ENCODE measurements at places on chromosomes 12 and 14.

GRCh38 chr14:91281346-91281745 lies 36.8 kb upstream of the GPR68 start:
- no peak for DNase-seq

DNA sequence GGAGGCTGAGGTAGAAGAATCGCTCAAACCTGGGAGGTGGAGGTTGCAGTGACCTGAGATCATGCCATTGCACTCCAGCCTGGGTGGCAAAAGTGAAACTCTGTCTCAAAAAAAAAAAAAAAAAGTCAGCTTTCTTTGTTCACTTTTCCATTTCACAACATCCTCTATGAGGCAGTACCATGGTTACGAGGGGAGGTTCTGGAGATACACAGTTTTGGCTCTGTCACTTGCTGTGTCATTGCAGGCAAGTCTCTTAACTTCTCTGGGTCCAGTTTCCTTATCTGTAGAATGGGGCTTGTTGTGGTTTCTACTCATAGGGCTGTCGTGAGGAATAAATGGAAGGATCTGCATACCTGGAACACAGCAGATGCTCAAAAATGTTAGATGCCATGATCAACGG lies 75.6 kb upstream of the SLC24A4 start:
- no peak for DNase-seq

DNA sequence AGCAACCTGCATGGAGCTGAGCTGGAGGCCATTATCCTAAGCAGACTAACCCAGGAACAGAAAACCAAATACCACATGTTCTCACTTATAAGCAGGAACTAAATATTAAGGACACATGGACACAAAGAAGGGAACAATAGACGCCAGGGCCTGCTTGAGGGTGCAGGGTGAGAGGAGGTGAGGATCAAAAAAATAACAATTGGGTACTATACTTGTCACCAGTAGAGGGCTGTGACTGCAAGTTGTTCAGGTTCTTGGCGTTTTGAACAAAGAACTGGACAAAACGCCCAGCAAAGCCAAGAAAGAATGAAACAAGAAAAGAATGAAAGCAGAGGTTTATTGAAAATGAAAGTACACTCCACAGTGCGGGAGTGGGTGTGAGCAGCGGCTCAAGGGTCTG lies 208.5 kb upstream of the NEDD1 start:
- DNase-seq = no peak

- DNase-seq = no peak
Observed at GRCh38 chr14:66638689-66639088, 130.7 kb downstream of the GPHN start.

DNA sequence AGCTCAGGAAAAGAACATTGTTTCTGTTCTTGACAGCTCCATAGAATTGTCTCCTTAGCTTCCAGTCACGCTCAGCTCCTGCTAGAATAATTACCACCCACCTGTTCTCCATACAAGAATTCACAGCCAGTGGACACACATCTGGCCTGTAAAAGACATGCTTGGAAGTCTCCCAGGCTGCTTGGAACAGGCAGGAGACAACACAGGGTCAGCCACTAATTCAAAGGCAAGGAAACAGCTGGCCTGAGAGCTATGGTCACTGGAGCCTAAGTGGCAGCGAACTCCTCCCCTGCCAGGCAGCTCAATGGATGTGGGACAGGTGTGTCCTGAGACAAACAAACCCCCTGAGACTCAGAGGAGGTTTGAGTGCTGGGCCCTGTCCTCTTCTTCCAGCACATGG lies 22.9 kb upstream of the LTBP2 start:
- DNase-seq = no peak

- DNase-seq = no peak
Observed at GRCh38 chr14:71168564-71169427, 261.5 kb downstream of the PCNX1 start.

DNA sequence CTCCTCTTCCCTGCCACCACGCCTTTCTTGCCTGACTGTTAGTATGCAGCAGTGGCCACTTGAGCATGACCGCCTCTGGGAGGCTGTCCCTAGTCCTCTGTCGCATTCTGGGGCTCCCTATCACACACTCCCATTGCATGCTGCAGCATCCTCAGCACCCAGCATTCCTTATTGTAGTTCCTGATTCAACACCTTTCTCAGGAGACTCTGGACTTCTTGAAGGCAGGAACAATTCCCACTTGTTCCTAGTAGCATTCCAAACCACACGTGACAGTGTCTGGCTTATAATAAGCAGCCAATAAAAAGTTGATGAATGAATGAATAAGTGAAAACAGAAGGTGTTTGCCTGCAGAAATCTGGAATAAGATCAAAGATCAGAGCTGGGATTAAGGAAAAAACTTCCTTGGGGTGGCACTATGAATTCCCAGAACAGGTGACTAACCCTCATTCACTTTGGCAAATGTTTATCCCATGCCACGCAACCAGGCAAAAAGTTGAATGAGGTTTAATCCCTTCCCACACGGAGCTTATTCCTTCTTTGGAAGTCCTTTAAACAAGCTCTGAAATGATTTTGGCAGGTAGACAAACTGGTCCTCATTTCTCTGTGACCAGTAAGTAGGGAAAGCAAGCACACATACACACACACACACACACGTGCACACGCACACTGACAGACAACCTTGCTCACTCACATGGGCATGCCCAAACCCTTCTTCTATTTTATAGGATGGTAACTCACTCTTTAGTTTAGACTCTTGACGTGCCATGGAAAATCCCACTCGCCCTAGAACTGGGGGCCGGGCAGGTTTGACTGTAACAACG lies 26.5 kb downstream of the NTF3 start:
- no peak for DNase-seq

GRCh38 chr12:65593239-65593701 lies 231.0 kb upstream of the HMGA2 start:
- DNase-seq = no peak

GRCh38 chr12:115423546-115423987 lies 739.6 kb upstream of the TBX3 start:
- no peak for DNase-seq

GRCh38 chr12:31687101-31687527 lies 27.6 kb downstream of the ETFBKMT start:
- DNase-seq = no peak

DNA sequence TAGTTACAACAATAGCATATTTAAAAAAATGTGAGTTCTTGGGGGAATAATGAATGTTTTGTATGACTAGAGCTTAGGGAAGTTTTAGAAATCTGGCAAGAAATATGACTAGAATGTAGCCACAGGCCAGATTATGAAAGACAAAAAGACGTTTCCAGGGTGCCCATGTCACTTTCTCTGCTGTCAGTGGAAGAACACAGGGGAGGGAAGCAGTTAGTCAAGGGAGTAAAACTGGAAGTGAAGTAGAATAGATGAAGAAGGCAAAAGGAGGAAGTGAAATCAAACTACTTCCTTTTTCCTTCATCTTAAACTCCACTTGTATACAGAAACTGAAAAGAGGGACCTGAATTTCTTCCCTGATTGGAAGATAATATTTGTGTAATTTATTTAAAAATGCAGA lies 81.2 kb upstream of the ATP2B1 start:
- no peak for DNase-seq

GRCh38 chr12:101166866-101167265 lies 43.2 kb downstream of the SLC5A8 start:
- DNase-seq = no peak

DNA sequence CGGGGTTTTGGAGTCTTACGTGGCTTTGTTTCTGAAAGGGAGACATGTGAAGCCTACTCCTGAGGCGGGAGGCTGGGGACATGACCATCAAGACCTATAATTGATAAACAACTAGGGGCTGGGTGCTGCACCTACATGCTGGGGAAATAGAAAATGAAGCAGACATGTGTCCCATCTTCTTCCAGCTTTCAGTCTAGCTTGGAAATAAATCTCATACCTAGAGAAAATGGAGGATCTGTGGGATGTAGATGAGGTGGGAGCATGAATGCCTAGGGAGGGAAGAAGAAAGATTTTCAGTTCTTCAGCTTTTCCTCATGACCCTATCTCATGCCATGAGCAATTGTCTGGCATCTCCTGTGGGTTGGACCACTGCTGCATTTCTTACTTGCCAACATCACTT lies 22.1 kb downstream of the EMP1 start:
- DNase-seq = no peak

DNA sequence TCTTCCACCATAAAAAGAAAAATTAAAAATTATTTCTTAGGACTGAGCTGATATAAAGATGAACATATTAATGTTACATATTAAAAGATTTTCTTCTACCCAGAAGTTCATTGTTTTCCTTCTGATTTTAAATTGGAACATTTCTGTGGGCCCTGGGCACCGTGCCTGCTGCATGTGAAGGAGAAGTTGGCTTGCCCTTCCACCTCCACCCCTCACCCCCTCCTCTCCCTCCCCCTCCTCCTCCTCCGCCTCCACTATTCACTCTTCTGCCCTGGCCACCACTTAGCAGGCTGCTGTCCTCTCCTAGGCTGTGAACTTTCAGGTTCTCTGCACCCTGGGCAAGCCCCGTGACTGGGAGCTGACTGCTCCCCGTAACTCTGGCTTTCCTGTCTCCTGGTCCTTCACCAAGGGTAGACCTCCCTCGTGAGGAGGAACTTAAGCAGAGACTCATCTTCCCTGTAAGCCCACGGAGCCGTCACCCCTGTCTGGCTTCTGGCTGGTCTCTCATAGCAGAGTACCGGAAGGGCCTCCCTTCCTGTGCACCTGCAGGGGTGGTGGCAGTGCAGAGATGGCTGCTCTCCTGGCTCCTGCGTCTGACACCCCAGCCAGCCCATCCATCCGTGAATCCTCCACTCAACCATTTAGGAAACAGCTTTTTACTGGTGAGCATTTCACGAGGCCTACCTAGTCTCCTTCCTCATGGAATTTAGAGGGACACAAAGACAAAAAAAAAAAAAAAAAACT lies 12.8 kb downstream of the TUNAR start:
- DNase-seq = no peak

DNA sequence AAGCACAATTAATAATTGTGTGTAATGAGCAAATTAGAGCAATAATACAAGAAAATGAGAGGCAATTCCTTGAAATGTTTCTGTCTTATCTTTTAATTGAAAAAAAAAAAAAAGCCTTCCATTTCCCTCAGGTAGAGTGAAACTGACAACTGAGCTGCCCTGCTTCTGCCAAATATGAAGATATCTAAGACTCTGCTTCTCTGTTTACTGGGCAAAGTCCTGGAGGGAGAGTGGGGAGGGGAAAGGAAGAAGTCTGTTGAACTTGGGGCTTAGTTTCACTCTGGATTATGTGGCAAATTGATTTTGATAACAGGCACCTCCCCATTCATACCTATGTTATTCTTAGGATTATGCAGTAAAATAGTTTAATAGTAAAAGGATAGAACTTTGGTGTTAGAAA lies 364.9 kb downstream of the NRXN3 start:
- DNase-seq = no peak

- no peak for DNase-seq
Observed at GRCh38 chr14:22802860-22803686, 12.2 kb downstream of the SLC7A7 start.

DNA sequence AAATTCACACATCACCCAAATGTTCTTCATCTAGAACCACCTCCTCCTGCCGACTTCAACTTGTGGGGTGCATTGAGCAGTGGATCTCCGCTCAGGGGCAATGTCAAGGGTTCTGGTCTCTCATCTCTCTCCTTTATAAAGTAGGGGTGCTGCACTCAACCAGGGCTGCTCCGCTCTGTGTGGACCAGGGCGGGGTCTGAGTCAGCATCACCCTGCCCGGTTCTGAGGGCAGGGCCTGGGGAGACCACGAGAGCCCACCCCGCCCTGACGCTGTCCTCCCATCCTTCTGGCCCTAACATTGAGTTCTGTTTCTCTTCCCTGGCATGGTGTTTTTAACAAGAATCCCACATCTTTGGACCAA lies 311.6 kb upstream of the DIO3 start:
- no peak for DNase-seq

DNA sequence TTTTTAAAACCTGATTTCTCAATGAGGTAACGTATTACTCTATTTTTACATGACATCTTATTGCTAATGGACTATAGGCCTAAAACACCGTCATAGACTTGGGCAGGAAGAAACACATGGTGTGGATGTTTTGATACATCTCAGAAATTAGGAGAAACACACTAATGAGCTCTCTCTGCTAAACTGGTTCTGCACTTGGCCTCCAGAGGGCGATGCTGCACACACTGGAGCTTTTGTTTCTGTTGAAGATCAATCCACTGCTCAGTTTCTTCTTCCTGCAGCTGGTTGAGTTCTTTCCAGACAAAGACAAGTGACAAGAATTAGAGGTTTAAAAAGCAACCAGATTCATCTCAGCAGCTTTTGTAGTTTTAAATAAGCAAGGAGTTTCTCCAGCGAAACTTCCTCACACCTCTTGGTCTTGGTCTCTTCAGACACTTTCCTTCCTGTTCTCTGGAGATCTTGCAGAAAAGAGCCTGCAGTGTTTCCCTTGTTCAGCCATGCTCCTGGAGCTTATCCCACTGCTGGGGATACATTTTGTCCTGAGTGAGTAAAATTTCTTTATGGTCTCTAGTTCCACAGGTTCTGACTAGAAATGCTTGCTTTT lies 178.5 kb upstream of the OR4E1 start:
- DNase-seq = peak; percentile 76

GRCh38 chr12:95637010-95637409 lies 85.7 kb upstream of the USP44 start:
- no peak for DNase-seq

DNA sequence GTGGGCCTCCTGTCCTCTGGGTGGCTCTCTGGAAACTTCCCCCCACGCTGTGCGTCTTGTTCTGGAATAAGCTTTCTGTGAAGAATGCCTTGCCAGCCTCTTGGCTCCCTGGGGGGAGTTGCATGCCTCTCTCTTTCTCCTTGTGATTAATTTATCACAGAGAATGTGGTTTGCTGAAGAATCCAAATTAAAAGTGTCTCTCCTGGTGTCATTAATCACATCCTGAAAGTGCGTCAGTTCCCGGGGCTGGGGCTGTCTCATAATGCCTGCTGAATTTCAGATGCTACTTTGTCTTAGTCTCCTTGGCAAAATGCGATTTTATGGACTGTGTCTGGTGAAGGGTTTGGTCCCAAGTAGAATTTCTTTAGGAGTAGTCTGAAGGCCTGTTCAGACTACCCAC lies 787.7 kb upstream of the TMEM132C start:
- DNase-seq = no peak

GRCh38 chr14:103633391-103633790 lies 4.4 kb downstream of the KLC1 start:
- DNase-seq = no peak

DNA sequence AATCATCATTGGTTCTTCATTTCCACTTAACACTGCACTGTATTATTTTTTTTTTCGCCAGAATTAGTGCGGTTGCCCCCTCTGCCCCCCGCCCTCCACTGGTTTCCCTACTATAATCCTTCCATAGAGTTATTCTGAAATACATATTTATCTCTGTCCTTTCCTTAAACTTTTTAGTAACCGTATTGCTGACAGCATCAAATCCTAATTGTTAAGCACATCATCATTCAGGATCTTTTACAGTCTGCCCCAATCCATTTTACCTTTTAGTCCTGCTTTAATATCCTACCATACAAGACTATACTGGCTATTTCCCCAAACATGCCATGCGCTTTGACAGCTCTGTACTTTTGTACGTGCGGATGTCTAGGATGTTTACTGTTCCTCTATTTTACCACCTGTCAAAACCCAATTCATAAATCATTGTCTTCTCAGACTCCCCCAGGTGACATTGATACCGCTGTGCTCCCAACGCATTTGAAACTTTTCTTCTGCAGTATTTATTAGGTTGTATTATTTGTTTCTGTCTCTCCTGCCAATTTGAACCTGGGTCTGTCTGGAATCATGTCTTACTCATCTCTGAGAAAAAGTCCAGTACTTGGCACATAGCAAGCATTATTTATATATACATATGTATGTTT lies 1.0 kb downstream of the FGFR1OP2 start:
- no peak for DNase-seq

- DNase-seq = no peak
Observed at GRCh38 chr12:76530516-76530915, 29.1 kb downstream of the OSBPL8 start.
